ENCODE measurements at places on chromosomes 12 and 14.

DNA sequence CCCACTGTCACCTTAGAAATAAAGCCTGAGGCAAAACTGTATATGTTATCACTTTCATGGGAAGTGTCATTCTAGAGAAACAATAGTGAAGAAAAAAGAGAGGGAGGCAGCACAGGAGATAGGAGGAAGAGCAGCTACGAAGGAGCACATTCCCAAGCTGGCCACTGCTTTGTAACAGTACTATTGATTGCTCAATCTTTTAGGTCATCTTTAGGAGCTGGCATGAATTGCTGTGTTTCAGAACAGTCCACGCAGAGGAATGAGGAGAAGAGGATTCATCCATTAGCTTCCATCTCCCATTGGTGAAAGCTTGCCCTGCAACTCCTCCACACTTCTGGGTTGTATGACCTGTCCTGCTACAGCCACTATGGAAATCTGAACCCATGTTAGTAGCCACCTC, 372.5 kb upstream of the DDHD1 start:
- DNase-seq, result no peak

DNA sequence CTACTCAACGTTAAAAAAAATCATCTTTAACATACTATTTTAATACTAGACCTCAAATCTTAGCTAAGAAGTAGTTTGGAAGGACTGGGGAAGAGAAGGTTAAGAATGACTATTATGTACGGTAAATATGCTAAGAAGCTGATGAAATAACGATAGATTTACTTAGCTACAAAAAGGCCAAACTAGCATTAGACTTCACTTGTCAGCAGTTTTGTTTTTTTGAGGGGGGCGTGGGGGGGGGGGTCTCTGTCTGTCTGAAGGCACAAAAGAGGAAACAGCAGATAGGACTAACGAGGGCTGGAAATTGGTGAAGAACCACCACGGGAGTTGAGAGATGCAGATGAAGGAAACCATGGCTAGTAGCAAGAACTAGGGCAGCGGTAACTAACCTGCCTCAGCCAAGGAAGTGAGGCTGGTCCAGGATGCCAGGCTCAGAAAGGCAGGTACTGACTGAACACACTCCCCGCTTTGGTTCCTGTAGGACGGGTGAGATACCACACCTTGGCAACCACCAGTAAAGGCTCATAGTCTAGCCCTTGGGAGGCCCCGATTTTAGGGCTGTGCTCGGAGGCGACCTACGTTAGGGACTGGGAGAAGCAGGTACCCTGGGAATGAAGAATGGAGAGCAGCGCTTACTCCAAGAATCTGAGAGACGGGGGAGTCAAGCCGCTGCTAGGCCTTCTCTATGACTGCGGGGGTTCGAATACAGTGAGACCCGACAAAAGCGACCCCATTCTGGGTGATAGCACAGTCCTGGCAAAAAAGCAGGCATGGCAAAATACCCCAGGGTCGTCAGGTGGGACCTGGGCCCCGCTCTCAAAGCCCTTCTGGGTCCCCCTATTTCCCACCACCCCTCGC, 675 bp downstream of the NEDD8 start:
- no peak for DNase-seq

- DNase-seq, result no peak
Observed at GRCh38 chr12:57016348-57016747, at the start of gene TAC3. Gene TAC3 (minus strand): TSS chr12:57016529. CDS start chr12:57015797, 732 bp downstream.

- DNase-seq, result peak; percentile 77
Observed at GRCh38 chr12:1939801-1940607, 21.6 kb upstream of the CACNA2D4 start.

DNA sequence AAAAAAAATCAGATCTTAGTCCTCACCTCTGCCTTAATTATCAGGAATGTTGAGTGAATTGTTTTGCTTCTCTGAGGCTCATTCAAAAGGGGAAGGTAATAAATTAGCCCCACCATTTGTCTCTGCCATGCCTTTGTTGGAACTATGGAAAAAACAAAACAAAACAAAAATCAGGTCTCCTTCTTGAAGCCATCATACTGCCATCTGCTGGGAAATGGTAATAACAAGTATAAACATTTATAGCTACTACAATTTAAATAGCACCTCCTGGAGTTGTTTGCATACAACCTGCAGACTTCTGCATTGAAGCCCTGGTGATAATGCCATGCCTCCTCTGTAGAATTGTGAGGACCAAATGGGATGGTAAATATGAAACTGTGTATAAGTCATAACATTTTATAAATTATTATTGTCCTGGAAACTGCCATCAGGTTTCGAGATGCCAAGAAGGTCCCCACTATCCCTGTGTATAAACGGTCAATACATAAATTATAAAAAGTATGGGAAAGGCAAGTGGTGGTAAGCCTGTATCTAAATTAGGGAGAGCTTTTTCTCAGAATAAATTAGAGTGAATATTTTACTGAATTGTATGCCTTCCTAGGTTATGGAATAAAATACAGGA, 87.2 kb upstream of the FGD4 start:
- DNase-seq, result no peak

- DNase-seq, result no peak
Observed at GRCh38 chr14:78448164-78449094, 278.3 kb downstream of the NRXN3 start.

DNA sequence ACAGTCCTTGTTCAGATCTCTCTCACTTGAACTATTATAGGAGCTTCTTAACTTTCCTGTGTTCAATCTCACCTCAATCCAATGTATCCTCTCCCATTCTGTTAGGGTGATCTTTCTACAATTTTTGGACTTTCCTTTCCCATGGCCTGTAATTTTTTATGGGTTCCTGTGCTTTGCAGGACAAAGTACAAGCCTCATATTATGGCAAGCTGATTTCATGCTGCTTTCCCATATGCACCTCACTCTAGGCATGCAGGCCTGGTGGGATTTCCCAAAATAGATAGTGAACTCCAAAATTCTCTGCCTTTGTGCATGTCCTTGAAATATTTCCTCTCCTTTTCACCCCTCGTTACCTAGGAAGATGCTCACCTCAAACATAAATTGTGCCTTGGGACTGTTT, 499.4 kb downstream of the NAV3 start:
- DNase-seq, result no peak

- DNase-seq, result peak; percentile 73
Observed at GRCh38 chr12:6914246-6914946, at the start of gene ENO2. Gene ENO2 (plus strand): TSS chr12:6914580. CDS start chr12:6915833, 1,253 bp downstream.

DNA sequence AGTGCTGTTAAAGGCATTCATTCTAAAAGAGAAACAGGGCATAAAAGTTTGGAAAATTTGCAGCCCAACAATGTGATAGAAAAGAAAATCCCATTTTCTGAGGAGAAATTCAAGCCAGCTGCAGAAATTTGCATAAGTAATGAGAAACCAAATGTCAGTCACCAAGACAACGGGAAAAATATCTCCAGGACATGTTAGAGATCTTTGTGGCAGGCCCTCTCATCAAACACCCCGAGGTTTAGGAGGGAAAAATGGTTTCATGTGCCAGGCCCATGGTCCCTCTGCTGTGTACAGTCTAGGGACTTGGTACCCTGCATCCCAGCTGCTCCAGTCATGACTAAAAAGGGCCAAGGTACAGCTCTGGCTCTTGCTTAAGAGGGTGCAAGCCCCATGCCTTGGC, 251.0 kb upstream of the FAR2 start:
- DNase-seq, result no peak

DNA sequence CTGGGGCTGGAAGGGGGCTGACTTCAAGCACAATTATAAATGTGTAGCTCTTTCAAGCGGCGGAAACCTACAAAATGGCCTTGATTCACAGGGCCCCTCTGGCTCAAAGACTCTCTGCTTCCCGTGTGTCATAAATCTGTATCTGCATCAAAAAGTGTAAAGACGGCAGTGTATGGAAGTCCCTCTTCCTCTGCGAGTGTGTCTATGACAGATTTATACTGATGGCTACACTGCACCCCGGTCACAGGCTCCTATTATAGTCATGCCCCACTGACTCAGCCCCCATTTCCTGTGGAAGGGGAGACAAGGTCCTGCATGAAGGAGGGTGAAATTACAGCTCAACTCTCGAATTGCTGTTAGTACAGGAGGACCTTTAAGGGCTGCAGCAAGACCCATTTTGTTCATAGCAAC, 68.6 kb downstream of the HMGA2 start:
- DNase-seq, result no peak

GRCh38 chr12:131457331-131458047, 253.4 kb upstream of the SFSWAP start:
- DNase-seq, result no peak

GRCh38 chr12:109815225-109815624, 18.0 kb downstream of the TRPV4 start:
- DNase-seq, result no peak

GRCh38 chr14:58138031-58138713, 13.8 kb downstream of the ARMH4 start:
- DNase-seq, result no peak

DNA sequence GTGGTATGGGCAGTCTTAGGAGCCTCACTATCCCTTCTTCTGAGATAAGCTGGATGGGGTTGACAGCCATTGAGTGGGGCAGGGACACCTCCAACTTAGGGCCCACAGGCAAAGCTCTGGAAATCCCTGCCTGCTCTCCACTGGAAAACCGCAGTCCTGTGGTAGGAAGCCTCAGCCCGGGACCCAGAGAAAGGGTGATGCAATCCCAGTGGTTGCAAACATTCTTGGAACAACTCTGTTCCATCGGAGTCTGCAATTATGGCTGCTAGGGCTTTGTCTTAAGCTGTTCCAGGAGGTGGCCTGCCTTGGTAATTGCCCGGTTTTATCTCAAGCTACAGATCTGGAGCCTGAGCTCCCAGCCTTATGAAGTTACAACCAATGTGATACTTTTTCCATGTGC, 133.4 kb downstream of the DICER1 start:
- DNase-seq, result no peak

GRCh38 chr12:27456618-27457017, 10.1 kb downstream of the SMCO2 start:
- no peak for DNase-seq

DNA sequence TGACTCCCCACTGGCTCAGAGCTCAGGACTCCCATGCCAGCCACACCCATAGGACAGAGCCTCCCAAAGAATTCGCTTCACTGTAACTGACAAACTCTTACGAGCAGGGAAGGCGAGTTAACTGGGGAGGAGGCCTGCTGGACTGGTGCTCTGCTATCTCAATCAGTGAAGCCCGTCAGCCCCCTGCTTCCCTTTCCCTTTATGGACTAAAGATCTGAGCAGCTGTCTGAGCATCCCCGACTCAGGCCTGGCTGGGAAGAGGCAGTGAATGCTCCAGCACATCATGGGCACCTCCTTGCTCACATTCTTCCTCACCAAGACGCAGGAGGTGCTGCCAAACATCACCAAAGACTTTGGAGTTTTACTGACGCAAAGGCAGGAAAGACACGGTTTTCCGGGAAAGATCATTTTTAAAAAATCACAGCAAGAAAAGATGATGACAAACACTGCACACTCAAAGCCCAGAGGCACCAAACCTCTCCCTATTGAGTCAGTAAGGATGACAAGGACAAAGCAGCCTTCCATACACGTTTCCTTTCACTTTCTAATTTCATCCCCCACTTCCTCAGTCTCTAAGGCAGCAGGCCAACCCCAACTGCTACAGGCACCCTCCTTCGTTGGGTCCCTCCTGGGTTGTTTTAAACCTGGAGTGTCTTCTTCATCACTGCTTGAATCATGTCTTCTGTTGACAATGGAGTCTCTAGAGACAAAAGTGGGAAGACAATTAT, 45.0 kb upstream of the P2RX7 start:
- no peak for DNase-seq

DNA sequence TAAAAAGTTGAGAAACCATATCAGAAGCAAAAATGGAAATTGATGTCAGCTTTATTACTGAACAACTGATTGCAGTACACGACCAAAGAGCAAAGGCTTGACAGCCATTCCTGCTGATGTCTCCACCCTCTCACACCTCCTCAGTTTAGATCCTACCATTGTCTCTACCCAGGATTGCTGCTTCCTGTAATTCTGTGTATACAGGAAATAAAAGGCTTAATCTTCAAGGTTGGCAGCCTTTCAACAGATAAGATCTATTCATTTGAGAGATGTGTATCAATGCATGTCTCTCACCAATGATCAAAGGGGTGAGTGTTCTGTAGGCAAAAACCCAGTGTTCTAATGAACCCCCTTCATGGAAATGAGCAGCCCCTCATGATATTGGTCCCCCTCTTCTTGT, 27.0 kb downstream of the SLCO1C1 start:
- DNase-seq, result no peak

- no peak for DNase-seq
Observed at GRCh38 chr12:15227004-15227679, 5.9 kb upstream of the RERG start.

DNA sequence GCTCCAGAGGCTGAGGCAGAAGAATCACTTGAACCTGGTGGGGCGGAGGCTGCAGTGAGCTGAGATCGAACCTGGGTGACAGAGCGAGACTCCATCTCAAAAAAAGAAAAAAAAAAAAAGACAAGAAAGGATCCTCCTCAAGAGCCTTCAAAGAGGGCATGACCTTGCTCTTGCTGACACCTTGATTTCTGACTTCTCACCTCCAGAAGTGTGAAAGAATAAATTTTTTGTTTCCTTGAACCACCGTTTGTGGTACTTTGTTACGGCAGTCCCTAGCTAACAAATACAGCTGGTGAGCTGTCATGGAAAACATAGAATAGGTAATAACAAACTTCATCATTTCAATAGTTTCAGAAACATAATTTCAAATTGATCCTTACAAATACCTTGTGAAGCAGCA, 1.9 kb upstream of the ACTR10 start:
- DNase-seq, result no peak

DNA sequence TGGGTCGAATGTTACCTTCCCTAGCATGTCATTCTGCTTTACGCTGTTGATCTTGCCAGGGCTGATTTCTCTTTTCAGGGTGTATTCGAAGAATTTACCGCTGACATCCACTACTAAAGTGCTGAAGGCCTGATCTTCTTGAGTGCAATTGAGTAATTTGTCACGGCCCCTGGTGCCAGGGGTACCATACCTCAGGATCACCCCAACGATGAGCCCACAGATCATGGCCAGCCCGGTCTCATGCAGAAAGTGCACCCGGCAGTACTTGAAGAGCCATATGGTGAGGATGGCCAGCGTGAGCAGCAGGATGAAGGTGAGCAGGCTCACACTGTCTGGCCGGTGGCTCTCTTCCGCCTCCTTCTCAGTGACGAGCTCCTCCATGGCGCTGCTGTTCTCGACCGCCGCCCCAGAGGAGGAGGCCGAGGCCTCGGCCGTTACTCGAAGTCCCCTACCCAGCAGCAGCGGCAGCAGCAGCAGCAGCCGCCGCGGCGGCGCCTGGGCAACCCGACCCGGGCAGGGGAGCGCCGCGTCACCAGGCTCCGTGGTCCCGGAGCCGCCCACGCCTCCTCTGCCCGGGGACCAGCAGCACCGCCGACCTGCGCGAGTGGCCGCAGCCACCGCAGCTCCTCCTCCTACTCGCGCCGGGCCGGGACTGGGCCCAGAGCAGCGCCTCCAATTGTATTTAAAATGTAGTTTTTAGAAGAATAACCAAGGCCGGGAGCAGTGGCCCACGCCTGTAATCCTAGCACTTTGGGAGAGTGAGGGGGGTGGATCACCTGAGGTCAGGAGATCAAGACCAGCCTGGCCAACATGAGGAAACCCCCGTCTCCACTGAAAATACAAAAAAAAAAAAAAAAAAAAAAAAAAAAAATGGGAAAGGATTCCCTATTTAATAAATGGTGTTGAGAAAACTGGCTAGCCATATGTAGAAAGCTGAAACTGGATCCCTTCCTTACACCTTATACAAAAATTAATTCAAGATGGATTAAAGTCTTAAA, 58.5 kb upstream of the TMPO start:
- no peak for DNase-seq
